ENCODE measurements at places on chromosomes 3 and 15. TPM values are rescaled to one million over a fixed set of nuclear protein-coding genes. Genes with fewer than 3 reads are reported as not detected.

Gene SLC35G2
- total RNA-seq = 5.8 TPM

Gene NPAP1
- 0.30 TPM for total RNA-seq

Gene PCOLCE2
- 6.3 TPM for total RNA-seq

Gene RETNLB
- total RNA-seq = not detected

Gene NR2C2
- 37.7 TPM for total RNA-seq

Gene THRB
- total RNA-seq = 0.77 TPM

- DNase-seq = no peak
- no peak overlapping the region for H3K27ac ChIP-seq
- no peaks in the 10 kb centered on the region for H3K4me1 ChIP-seq
- H3K27me3 ChIP-seq = no peaks in the 10 kb centered on the region
- no peak overlapping the region for H3K4me3 ChIP-seq
- H3K36me3 ChIP-seq = peaks cover 6% of the 10 kb centered on the region
These were observed 84.4 kb upstream of the MEX3B start for GRCh38 chr15:82130248-82130647.

GRCh38 chr3:49028298-49028672 is 913 bp downstream of the IMPDH2 start:
- DNase-seq = no peak
- H3K4me3 ChIP-seq = peak overlapping the region; percentile 96
- H3K36me3 ChIP-seq = peaks cover 32% of the 10 kb centered on the region
- peaks cover 7% of the 10 kb centered on the region for H3K27me3 ChIP-seq
- H3K27ac ChIP-seq = peak overlapping the region; percentile 97

- no peaks in the 10 kb centered on the region for H3K36me3 ChIP-seq
- peaks cover 13% of the 10 kb centered on the region for H3K27me3 ChIP-seq
- no peaks in the 10 kb centered on the region for H3K4me1 ChIP-seq
These were observed 61.8 kb downstream of the CACNA2D2 start for GRCh38 chr3:50441424-50442217.

DNA sequence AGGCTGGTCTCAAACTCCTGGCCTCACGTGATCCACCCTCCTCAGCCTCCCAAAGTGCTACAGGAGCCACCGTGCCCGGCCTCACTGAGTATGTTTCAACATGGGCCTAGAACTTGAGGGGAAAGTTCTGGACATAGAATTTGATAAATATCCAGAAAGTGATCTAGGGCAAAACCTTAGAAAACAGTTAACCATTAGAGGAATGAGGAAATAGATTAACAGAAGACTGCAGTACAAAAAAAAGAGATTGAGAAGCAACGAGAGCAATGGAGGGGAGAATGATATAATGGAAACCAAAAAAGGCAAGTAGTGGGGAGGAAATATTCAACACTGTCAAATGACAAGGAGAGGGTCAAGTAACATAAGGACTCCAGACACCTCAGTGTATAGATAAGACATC is 191.5 kb downstream of the PLCH1 start:
- no peak for DNase-seq
- H3K36me3 ChIP-seq = peaks cover 19% of the 10 kb centered on the region
- peaks cover 9% of the 10 kb centered on the region for H3K4me1 ChIP-seq

DNA sequence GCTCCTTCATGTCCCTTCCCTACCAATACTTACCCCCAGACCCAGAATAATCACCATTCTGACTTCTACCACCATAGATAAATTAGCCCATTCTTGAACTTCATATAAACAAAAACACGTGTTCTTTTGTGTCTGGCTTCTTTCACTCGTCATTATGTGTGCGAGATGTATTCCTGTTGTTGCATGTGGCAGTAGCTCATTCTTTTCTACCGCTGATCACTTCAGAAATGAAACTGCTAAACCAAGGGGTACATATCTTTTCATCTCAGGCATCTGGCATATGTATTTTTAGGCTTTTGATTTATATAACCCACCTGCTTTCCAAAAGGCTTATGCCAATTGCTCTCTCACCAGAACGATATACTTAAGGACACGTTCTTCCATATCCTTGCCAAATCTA is 13.8 kb upstream of the SCG3 start:
- no peak overlapping the region for H3K27ac ChIP-seq
- no peak overlapping the region for H3K4me3 ChIP-seq
- DNase-seq = no peak
- no peaks in the 10 kb centered on the region for H3K36me3 ChIP-seq
- H3K4me1 ChIP-seq = peaks cover 10% of the 10 kb centered on the region
- H3K27me3 ChIP-seq = peaks cover 4% of the 10 kb centered on the region

DNA sequence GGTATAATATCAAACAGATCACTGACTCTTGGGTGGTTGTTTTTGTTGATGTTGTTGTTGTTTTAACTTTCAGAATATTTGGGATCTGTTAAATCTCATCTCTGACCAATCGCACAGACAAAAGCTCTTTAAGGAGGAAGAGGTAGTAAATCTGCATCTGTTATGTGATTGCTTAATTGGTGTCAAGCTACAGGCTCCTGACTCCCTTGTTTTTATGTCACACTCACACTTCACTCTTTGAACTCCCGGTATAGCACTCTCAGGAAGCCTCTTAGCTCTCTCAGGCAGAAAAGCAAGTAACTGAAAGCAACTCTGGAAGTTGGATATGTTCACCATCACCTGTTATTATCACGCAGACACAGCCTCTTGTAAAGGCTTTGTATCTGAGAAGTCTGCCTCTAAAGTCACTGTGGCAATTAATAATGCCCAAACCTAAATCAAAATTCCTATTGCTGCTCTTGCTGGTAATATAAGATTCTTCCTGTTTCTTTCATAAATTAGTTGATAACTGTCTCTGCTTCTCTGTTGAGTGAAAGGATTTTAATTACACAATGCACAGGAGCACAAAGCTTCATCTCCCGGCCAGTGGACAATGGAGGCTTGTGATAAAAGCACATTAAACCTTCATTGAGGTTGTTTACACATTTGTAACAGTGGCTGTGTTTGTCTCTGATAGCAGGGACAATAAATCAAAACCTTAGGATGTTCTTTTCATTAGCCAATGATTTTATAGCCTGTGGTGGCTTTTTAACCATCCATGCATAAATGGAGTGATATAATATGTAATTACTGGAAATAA is 576.7 kb downstream of the MFSD1 start:
- H3K4me3 ChIP-seq = no peak overlapping the region
- peaks cover 9% of the 10 kb centered on the region for H3K4me1 ChIP-seq
- no peaks in the 10 kb centered on the region for H3K36me3 ChIP-seq
- H3K27ac ChIP-seq = no peak overlapping the region
- DNase-seq = no peak
- H3K27me3 ChIP-seq = no peaks in the 10 kb centered on the region

- no peaks in the 10 kb centered on the region for H3K27me3 ChIP-seq
- H3K27ac ChIP-seq = no peak overlapping the region
- H3K4me3 ChIP-seq = peak overlapping the region; percentile 95
- no peaks in the 10 kb centered on the region for H3K36me3 ChIP-seq
- peaks cover 60% of the 10 kb centered on the region for H3K4me1 ChIP-seq
These were observed 1.4 kb downstream of the MAPKBP1 start for GRCh38 chr15:41775651-41776050.

DNA sequence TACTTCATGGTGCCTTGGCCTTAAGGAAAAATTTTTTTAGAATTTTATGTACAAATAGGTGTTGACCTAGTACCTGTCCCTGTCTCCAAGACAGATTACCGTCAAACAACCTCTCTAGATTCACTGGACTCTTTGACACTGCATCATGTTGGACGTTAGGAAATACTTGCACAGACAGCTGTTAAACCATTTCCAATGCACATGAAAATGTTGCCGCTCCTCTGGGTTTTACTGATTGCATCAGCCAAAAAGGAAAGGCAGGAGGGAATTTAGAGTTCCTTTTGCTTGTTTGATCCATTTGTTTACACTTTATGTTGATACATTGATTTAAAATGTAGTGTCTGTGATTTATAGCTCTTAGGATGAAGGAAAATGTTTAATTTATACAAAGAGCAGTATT is 14.5 kb downstream of the TMEM41A start:
- no peak overlapping the region for H3K4me3 ChIP-seq
- no peak for DNase-seq
- peaks cover 13% of the 10 kb centered on the region for H3K36me3 ChIP-seq
- H3K27me3 ChIP-seq = no peaks in the 10 kb centered on the region
- no peaks in the 10 kb centered on the region for H3K4me1 ChIP-seq

Measured in neural crest cell (in vitro differentiated cells).